ENCODE measurements at places on chromosomes 16 and 17.
A peak's percentile ranks its signal among the peaks of the same experiment; 100 is the strongest.

GRCh38 chr16:78490847-78491246, 391.4 kb downstream of the WWOX start:
- DNase-seq = no peak

- no peak for DNase-seq
Observed at GRCh38 chr16:1351215-1351581, 480 bp downstream of the TSR3 start.

DNA sequence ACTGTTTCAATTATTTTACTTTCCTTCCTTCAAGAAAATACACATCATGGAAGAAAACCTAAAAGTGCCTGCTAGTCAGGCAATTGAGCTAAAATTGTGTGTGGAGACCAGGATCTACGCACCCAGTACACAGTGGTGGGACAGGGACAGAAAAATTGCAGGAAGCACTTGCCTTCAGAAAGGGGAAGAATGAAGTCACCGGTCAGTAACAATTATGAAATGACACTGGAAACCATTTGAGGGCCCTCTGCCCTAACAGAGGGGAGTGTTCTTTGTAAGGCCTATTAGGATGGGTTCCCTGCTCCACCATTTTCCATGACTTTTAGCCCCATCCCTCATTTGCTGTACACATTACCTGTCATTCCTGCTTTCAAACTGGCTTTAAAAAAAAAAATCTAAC, 4.5 kb upstream of the PHAF1 start:
- no peak for DNase-seq

DNA sequence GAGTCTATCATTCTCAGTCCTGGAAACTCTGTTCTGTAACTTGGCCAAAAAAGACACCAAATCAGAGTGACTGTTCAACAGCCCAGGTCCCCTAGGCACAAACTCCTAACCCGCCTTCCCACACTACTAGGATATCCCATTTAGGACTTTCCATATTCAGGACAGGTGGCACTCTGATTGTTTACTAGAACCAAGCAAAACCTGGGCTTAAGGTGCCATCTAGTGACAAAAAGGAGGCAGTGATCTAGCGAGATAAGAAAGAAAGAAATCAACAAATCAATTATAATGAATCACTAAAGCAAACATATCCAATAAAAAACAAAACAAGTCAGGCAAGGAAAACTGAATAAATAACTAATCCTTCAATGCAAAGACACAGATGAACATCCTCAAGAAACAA, 203.9 kb downstream of the CEP112 start:
- no peak for DNase-seq

DNA sequence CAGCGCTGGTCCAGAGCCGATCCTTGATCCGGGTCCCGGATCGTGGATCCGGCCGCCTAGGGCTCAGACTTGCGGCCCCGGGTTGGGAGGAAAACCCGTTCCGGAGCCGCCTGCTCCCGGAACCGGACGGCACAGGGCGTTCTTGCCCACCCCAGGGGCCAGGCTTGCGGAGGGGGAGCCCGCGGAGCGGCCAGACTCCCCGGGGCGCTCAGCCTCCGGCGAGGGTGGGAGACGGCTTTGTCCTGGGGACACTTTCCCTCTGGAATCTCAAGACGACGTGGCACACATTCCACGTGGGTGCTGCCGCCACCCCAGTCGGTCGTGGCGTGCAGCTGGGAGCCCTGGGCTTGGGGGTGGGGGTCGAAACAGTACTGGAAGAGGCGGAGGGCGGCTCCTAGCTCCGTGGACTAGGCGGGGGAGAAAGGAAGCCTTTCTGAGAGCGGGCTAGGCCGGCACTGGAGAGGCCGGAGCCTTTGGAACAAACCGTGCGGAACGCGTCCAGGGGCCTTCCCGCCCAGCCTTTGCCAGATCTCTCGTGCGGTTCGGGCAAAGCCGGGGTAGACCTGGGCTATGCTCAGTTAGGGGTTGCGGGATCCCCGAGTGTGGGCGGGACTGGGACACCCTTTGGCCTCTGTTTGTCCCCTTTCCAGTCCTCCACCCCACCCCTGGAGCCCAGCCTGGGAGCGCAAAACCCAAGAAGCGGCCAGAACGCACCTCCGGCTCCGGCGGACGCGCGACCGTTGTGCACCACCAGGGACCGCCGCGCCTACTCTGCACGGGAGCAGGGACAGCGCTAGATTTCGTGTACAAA, 26.5 kb downstream of the SREBF1 start:
- peak; percentile 75 for DNase-seq

DNA sequence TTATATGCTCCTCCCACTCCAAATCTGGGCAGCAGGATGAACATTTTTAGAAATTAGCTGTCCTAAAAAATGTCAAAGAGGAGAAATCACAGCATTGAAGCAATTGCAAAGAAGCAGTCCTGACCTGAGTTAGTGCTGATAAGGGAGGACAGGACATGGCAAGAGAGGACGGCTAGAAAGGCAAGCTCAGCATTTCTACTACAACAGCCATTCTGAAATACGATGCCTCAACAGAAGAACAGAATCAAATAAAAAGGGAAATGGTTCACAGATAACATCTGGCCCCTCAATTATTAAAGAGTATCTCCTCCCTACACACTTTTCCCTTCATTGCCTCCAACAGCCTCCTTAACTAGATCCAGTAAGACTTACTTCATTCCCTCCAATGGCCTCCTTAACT, 18.3 kb downstream of the VPS53 start:
- DNase-seq = no peak

- no peak for DNase-seq
Observed at GRCh38 chr17:36989173-36989572, 40.4 kb downstream of the AATF start.

DNA sequence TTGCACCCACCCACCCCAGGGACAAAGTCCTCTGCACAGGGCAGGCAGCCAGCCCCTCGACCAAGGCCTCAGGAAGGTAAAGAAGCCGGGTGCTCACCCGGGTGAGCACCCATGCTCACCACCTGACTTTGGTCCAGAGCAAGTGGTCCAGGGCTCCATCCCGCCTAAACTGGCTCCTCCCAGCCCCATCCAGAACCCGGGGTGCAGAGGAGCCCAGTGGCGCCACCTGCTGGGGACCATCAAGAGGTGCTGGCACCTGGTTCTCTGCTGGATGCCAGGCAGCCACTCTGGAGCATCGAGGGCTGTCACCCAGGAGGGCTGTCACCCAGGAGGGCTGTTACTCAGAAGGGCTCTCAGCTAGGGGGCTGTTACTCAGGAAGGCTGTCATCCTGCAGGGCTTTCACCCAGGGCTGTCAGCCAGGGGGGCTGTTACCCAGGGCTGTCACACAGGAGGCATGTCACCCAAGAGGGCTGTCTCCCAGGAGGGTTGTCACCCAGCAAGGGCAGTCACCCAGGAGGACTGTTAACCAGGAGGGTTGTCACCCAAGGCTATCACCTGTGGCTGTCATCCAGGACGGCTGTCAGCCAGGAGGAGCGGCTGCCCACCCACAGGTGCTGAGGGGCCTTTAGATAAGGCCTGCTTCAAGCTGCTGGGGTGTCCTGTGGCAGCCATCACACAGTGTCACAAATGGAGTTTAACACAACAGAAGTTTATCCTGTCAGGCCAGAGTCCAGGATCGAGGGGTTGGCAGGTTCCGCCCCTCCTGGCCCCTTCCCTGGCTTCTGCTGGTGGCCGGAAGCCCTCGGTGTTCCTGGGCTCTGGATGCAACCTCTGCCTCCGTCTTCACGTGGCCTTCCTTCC, 98.5 kb downstream of the TNFRSF13B start:
- no peak for DNase-seq

DNA sequence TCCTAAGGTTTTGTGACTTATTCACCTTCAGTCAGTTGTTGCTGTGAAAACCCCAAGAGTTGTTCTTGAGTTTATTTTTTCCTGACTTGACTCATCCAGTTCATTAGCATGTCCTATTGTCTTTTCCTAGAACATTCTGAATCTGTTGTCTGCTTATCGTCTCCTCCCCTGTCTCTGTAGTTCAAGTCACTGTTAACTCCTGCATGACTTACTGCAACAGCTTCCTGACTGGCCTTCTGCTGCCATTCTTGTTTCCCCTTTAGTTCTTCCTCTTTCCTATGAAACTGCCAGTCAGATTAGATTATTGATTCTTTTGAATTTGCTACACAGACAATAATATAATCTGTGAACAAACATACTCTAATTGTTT, 161.5 kb downstream of the FTO start:
- no peak for DNase-seq

DNA sequence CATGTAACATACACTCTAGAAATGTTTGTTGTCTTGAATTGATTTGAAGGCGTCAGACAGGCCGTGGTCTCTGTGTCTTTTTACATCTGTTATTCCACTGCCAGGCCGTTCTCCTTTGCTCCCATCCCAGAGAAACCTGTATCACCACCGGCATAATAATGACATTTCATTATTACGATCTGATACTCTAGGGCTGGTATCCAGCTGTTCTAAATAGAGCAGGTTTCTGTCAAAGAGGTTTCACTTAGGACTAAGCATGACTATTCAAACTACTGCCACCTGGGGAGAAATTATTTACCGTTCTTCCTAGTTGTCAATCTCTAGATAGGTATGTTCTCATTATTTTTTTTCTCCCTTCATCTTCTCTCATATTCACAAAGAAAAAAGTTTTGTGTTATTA, 1016.2 kb upstream of the EEF2KMT start:
- no peak for DNase-seq

DNA sequence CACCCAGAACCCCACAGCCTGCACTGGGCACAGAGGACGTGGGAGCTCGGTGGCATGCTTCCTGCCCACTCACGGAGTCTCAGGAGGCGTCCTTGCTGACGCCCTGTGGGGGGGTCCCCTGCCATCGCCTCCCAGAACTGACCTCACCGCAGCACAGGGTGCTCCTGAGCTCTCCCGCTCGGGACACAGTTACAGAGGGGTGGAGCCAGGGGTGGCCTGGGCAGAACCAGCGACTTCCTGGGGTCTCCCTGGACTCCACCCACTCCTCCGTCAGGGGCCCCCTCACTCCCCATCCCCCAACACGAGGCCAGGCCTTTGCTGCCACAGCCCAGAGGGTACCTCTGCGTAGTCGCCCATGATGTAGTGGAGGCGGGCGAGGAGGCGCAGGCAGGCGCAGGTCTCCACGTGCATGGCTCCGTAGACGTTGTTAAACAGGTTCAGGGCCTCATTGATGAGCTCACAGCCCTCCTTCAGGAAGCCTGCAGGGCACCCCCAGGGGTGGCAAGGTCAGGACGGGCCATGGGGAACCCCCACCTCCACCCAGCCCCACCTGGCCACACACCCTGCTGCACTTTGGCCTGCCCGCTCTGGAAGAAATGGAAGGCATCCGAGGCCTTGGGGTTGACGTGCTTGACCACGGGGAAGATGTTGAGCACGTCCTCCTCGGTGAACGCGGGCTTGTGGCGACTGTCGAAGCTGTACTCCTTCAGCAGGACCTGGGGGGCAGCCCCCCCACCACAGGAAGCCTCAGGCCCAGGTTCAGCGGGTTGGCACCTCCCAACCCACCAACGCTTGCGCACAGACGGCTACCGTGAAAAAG, 17.8 kb downstream of the CLUH start:
- DNase-seq = no peak

DNA sequence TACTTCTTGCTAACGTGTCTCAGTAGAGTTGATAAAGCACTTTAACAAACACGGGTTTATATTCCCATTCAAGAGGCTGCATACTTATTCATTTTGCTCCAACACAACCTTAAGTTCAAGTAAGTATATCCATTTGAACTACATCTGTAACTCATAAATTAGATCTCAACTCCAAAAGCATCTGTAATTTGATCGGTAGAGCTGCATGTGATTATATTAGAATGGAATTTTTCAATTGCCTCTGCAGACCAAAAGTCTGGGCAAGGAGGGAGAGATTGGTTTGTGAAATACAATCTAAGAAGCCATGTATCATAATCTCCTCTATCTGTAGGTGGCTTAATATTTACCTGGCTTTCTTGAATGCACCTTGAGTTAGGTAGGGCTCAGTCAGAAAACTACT, 371.0 kb downstream of the RBFOX1 start:
- no peak for DNase-seq

GRCh38 chr16:49789616-49790015, 66.3 kb downstream of the ZNF423 start:
- no peak for DNase-seq

GRCh38 chr16:15915555-15916081, 27.2 kb upstream of the CEP20 start:
- DNase-seq = no peak

GRCh38 chr16:84121007-84121406, 4.3 kb upstream of the MBTPS1 start:
- DNase-seq = no peak

GRCh38 chr17:70327723-70328122, 158.4 kb downstream of the KCNJ2 start:
- no peak for DNase-seq

GRCh38 chr17:5759501-5759925, 175.2 kb upstream of the NLRP1 start:
- DNase-seq = peak; percentile 61

- DNase-seq = no peak
Observed at GRCh38 chr17:48753794-48754499, 25.4 kb upstream of the HOXB13 start.

GRCh38 chr17:19348081-19348650, 14.4 kb downstream of the B9D1 start:
- DNase-seq = no peak

DNA sequence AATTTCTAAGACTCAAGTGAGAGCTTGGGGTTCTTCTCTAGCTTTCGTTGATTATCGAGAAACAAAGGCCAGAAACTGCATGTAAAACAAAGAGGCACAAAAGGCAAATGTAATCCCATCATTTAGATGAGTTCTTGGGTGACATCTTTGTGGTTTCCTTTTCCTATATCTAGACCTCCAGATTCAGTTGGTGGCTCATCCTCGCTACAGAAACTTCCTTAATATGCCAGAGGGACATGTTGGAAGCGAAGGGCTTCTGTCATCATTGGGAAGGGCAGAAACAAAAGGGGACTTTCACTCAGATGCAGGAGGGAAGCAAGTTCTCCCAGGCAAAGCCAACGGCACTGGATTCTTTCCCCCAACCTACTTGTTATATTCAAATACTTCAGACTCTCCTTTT, 150.6 kb upstream of the ZFHX3 start:
- no peak for DNase-seq

DNA sequence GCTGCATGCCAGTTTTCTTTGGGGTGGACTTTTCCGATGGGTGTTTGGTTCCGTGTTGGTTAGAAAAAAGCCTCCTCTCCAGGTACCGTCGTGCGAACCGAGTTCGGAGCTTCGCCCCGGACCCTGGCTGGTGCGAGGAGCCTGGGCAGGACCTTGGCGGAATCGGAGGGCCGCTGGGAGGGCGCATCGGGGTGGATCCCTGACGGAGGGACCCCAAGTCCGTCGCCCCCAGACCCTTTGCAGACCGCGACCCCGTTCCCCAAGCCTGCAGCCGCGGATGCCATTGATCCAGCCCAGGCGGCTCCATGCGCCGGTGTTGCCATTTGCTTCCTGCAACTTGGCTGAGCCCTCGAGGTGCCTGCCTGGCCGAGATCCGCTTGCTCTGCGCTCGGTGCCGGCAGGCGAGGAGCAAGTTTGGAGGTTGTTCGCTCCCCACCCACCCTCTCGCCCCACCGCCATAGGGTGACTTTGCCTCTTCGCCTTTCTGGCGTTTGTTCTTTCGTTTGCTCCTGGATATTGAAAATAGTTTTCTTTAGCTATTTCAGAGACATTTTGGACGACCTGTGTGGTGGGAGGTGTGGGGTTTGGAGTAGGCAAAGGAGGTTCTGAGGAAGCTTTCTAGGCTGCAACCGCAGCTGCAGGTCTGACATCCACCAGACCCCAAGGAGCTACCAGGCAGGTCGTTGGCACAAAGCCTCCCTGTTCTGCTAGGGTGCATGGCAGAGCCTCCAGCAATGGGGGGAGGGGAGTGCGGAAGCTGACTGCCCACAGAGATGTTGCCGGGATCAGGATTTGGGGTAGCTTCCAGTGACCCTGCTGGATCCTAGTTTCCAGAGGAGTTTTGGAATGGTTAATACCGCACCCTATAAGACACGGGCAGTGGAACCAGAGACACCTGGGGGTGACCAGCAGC, 58.2 kb downstream of the RAP1GAP2 start:
- DNase-seq = peak; percentile 50
